Stimulated activated naive CD8-positive, alpha-beta T cell treated with anti-CD3 and anti-CD28 coated beads, Interleukin-15, amount 100 ng/mL, for 72 hours (primary cell): ENCODE measurements at places on chromosomes 16 and 17.

DNA sequence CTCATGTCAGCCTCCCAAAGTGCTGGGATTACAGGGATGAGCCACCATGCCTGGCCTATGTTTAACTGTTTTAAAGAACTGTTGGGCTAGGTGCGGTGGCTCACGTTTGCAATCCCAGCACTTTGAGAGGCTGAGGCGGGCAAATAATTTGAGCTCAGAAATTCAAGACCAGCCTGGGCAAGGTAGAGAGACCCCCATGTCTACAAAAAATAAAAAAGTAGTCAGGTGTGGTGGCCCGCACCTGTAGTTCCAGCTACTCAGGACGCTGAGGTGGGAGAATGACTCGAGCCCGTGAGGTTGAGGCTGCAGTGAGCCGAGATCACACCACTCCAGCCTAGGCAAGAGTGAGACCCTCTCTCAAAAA is 1.9 kb upstream of the ITGAL start:
- peak; percentile 24 for DNase-seq

DNA sequence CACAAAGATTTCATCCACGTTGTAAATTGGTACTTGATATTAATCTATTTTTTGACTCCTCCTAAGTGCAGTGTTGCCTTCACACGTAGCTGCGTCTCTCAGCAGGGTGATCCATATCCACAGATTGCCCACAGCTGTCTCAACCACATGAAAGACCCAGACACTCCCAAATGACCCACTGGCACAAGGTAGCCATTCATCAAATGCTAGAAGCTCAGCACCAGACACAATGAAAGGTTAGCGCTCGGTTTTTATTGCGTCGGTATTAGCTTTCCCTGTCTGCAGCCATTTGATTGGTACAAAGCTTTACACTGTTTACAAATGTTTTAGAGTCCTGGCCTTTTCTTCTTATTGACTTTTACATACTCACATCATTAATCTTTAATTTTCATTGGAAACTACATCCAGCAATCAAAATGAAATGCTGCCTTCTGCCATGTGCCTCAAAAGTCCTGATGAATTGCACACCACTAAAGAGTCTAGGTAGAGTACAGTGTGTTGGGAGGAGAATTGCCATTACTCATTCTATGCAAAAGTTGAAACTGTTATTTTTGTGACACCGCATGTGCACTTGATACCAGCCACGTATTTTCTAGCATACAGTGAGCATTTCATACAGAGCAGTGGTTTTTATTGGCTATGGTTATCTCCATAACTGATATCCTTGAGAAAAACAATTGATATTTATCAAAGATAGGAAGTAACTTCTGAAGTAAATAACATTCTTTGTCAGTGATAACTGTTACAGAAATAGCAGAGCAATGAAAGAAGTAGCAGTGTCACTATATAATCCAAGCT is 127.3 kb upstream of the NUDT7 start:
- no peak for DNase-seq

DNA sequence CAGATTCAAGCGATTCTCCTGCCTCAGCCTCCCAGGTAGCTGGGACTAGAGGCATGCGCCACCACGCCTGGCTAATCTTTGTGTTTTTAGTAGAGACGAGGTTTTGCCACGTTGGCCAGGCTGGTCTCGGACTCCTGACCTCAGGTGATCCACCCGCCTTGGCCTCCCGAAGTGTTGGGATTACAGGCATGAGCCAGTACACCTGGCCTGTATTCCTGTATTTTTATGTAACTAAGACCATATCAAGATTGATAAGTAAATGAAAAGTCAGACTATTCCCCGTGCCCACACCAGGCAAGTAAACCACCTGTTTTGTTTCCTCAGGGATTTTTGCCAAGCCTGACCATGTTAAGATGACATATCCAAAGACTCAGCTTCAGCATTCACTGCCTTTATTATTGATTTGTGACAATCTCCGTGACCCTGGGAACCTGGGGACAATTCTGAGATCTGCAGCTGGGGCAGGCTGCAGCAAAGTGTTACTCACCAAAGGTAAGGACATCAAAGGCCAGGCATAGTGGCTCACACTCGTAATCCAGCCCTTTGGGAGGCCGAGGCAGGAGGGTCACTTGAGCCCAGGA is 5.6 kb downstream of the MRM3 start:
- no peak for DNase-seq

GRCh38 chr17:35086931-35087573 is 23.5 kb upstream of the RFFL start:
- DNase-seq = no peak
